CD4-positive, alpha-beta T cell treated with Interleukin-15 for 4 hours (primary cell): ENCODE measurements at places on chromosomes 7 and 10.

DNA sequence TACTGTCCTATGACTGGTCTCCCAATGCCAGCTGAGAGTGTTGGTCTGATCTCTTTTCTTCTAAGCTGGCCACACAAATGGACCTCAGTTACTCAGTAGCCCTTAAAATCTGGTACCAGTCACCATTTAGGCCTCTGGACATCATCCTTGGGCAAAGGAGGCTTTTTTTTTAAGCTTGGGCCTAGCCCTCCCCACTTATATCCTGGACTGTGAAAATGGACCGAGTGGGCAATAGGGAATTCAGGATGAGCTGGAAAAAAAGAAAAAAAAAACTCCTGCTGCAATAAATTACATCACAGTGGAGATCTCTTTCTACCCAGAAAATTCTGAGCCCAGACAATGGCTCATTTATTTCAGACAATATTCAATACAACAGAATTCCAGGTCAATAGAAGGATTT is 68.4 kb downstream of the PARP12 start:
- DNase-seq = no peak

DNA sequence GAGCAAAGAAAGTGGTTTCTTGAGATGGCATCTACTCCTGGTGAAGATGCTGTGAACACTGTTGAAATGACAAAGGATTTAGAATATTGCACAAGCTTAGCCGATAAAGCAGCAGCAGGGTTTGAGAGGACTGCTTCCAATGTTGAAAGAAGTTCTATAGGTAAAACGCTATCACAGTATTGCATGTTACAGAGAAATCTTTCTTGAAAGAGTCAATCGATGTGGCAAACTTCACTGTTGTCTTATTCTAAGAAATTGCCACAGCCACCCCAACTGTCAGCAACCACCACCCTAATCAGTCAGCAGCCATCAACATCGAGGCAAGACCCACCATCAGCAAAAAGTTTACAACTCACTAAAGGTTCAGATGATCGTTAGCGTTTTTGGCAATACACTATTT is 59.9 kb downstream of the SLC29A4 start:
- DNase-seq = no peak

DNA sequence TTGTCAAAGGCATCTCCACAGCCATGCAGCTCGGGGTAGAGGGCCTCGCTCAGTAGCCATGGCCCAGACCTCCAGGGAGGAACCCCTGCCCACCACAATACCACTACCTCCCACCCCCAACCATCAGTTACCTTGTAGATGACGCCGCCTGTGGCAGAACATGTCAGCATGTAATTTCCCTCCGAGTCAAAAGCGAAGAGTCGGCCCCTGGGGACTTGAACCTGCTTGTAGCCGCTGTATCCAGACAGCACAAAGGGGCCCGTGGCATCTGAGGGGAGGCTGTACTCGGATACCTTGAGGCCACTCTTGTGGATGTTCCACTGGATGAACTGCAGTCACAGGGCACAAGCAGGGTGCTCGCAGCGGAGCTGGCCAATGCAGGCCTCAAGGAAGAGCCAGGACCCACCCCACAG is 16.3 kb upstream of the CYREN start:
- no peak for DNase-seq

- no peak for DNase-seq
Measured at GRCh38 chr7:127146746-127147536, 105.8 kb downstream of the GRM8 start.

DNA sequence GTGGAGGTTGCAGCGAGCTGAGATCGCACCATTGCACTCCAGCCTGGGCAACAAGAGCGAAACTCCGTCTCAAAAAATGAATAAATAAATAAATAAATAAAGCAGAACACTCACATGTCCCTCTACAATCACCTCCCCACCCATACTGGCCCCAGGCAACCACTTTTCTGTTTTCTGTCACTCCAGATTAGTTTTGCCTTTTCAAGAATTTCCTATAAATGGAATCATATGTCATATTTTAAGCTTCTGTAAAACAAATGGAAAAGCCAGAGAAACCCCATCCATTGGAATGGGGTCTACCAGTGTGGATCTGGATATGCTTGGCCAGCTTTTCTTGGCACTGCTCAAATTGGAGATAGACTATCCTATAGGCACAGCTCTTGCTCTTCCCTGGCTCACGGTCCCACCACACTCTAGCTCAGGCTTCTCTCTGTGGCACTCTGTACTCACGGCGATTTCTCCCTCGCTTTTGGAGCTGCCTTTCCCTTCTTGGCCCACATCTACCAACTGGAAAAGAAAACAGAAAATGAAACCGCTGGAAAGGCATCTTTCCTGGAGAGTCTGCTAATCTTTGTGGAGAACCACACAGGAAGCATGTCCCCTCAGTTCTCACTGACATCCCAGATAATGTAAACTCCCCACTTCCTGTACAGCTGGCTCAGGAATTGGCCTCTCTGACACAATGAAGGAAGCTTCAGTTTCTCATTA is 210.1 kb downstream of the JCAD start:
- no peak for DNase-seq

GRCh38 chr7:151579644-151580043 is 59.9 kb upstream of the RHEB start:
- no peak for DNase-seq

DNA sequence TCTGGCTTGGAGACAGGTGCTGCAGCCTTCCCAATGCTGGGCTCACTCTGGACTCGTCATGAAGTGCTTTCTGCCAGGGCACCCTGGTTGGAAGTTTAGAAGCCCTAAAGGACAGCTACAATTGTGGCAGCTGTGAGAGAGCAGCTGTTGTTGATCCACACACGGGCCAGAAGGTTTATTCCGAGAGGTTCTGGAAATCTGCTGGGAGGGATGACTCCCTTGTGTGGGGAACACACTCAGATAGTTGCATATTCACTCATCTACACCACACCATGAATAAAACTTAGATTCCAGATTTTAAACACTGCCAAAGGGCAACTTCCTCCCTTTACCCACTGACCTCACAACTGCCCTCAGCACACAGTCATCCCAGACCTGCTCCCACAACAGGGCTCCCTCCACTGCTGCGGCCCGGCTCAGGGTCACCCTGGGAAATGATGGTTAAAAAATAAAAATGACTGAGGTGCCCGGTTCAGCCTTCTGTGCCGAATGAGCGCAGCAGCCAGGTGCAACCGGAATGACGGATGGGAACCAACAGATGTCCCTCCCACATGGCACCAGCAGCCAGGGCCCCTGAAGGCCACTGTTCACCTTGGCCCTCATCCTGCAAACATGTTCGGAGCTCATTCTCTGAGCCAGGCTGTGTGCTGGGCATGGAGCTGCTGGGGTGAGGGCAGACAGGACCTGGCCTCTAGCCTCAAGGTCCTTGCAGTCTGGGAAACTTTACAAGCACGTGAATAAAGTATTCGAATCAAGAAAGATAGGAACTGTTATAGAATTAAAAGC is 40.2 kb downstream of the ASB13 start:
- no peak for DNase-seq

DNA sequence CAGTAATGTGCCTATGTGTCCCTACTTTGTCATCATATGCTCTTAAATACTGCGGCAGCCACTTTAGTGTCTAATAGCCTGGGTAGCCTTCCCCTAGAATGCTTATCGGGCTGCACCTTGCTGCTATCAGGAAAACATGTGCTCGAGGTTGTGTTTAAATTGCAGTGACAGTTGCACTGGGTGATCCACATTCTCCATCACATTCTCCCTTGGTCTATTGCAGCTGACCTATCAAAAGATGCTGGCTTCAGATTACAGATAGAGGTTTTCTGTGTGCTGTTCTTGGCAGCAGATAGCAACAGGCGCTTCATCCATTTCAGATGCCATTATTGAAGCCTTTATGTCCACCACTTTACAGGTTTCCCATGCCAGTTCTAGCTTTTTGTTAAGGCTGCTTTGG is 130.1 kb upstream of the MDFIC start:
- no peak for DNase-seq

GRCh38 chr7:55425141-55425752 is 60.1 kb downstream of the LANCL2 start:
- DNase-seq = no peak

DNA sequence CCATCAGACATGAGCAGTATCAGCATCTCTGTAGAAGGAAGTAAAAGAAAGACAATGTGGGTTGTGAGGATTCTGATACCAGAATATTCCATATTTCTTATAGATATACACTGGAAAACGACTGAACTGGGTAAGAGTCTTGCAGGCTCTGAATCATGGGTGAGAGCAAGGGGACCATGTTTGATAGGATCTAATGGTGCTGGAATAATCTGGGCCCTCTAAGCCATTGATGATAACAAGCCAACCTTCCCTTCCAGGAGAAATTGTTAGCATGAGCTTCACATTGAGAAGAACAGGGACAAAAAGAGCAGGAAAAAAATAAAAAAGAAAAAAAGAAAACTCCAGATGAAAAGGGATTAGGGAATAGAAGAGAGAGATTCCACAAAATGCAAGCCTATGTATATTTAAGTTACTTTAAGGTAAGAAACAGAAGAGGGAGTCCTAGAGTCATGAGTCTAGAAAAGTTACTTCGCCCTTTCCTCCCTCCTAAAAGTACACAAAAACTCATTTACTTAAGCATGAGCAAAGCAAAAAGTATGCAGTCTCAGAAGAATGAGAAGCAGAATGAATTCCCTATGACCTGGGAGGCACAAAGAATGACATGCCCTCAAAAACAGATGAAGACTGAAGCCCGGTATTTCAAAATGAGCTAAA is 181.9 kb downstream of the TMEM26 start:
- DNase-seq = no peak

DNA sequence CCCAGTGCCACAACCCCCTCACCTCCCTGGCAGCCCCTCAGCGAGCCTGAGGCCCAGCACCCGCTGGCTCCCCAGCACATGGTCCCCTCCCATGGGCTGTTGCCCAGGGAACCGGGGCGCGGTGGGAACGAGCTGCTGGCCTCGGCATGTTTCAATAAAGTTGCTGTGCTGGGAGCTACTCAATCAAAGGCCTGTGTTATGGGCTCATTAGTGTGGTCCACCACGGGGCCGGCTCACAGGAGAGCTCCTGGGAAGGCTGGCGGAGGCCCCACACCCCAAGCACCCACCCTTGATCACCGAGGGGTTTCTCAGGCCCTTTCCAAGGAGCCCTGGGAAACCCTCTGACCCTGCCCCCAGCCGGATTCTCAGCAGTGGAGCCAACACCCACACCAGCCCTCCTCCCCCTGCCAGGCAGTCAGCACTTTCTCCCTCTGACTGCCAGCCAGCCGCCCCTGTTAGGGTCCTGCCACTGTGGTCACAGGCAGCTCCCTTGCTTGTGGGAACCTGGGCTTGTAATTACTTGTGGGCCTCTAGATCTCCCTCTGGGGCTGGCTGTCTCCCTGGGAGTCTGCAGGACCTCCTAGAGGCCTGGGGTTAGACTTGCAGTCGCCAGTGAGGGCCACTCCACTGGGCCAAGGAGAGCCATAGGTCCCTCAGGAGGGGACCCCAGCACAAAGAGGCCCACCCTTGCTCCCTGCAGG is 24.8 kb upstream of the TRIM8 start:
- DNase-seq = no peak

DNA sequence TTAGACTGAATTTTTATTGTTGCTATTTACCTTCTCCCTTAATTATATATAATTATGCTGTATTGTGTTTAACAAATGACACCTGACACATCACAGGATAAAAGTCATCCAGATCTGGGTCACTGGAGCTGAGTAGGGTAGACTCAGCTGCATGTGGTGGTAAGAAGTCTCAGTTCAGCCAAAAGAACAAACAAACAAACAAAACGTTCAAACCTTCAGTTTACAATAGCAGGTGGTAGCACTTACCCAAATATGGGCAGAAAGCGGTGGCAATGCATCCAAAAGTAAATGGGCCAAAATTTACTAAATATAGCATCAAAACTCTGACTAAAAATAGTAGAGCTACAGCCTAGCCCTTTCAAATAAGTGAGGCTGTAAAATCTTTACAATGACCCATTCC is 42.2 kb downstream of the ZWINT start:
- DNase-seq = no peak

DNA sequence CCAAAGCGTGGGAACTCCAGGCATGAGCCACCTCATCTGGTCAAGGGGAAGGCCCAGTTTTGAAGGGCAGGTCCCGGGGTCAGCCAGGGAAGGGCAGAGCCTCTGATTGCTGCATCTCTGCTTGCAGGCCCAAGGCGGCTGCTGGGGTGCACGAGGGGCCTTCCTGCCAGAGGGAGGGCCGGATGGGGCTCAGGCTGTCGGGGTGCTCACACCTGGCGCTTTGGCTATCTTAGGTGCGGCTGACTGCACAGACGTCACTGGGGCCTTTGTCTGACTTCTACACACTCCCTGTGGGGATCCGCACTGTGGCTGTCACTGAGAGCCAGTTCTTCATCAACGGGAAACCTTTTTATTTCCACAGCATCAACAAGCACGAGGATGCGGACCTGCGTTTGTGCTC is 68.7 kb downstream of the ZNF727 start:
- no peak for DNase-seq

GRCh38 chr7:141023295-141023694 is 8.5 kb upstream of the MRPS33 start:
- DNase-seq = no peak

- DNase-seq = no peak
Measured at GRCh38 chr7:1269336-1269890, 36.7 kb downstream of the UNCX start.

DNA sequence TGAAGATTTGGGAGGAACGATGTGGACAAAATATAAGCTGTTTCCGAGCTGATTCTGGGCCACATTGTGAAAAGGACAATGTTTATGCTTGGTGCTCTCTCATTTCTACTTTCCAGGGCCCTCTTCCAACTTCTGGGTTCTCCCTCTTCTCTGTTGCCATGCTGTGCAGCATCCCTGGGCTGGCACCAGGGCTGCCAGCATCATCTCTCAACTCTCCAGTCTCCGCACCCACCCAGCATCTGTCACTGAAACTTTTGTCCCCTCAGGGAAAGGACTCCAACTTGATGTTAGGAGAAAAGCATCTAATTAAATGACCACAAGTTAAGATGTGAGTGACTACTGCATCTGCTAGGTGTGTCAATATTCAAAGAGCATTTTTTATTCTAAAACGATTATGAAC is 26.7 kb downstream of the CFAP58 start:
- no peak for DNase-seq

- DNase-seq = no peak
Measured at GRCh38 chr7:79504607-79505389, 51.3 kb upstream of the MAGI2 start.

GRCh38 chr7:139767561-139767982 is 10.2 kb downstream of the HIPK2 start:
- no peak for DNase-seq

GRCh38 chr10:73655257-73655989 is 406 bp downstream of the SYNPO2L start:
- no peak for DNase-seq
